ENCODE measurements at places on chromosomes 3 and 15. TPM values are rescaled to one million over a fixed set of nuclear protein-coding genes. Genes with fewer than 3 reads are reported as not detected.
A peak's percentile ranks its signal among the peaks of the same experiment; 100 is the strongest.

DNA sequence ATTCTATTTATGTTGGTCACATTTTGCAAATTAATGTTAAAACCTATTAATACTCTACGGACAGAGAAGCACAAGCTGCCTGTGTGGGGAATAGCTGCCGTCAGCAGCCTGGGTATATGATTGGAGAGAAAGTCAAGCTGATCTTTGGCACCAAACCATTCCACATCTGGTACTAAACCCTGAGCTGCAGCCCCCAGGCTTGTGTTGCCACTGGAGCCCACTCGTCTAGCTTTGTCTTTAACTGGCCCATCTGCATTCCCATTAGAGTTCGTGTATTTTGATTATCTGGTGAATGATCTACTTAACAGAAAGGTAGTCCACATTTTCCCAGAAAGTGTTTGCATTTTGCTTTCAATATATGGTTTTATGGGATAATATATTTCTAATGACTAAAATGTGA lies 5.4 kb downstream of the NDUFB4 start:
- H3K27ac ChIP-seq = no peak overlapping the region
- no peak for DNase-seq
- no peaks in the 10 kb centered on the region for H3K36me3 ChIP-seq
- peaks cover 36% of the 10 kb centered on the region for H3K4me1 ChIP-seq
- no peak overlapping the region for H3K4me3 ChIP-seq

GRCh38 chr15:83210619-83211018 lies 3.0 kb upstream of the HDGFL3 start:
- H3K4me3 ChIP-seq = no peak overlapping the region
- peaks cover 12% of the 10 kb centered on the region for H3K27me3 ChIP-seq
- no peak overlapping the region for H3K27ac ChIP-seq

- no peaks in the 10 kb centered on the region for H3K27me3 ChIP-seq
- H3K4me1 ChIP-seq = no peaks in the 10 kb centered on the region
- no peaks in the 10 kb centered on the region for H3K36me3 ChIP-seq
- H3K27ac ChIP-seq = no peak overlapping the region
- no peak for DNase-seq
- no peak overlapping the region for H3K4me3 ChIP-seq
Observed at GRCh38 chr15:51168700-51169099, 74.0 kb upstream of the TNFAIP8L3 start.

GRCh38 chr3:42022355-42022754 lies 60.5 kb upstream of the ULK4 start:
- H3K27me3 ChIP-seq = no peaks in the 10 kb centered on the region
- peak overlapping the region; percentile 57 for H3K27ac ChIP-seq
- no peaks in the 10 kb centered on the region for H3K36me3 ChIP-seq
- H3K4me3 ChIP-seq = no peak overlapping the region
- no peak for DNase-seq

GRCh38 chr15:88748081-88748480 lies 55.2 kb upstream of the ACAN start:
- H3K36me3 ChIP-seq = no peaks in the 10 kb centered on the region
- no peak for DNase-seq
- H3K27me3 ChIP-seq = peaks cover 4% of the 10 kb centered on the region
- no peak overlapping the region for H3K4me3 ChIP-seq

DNA sequence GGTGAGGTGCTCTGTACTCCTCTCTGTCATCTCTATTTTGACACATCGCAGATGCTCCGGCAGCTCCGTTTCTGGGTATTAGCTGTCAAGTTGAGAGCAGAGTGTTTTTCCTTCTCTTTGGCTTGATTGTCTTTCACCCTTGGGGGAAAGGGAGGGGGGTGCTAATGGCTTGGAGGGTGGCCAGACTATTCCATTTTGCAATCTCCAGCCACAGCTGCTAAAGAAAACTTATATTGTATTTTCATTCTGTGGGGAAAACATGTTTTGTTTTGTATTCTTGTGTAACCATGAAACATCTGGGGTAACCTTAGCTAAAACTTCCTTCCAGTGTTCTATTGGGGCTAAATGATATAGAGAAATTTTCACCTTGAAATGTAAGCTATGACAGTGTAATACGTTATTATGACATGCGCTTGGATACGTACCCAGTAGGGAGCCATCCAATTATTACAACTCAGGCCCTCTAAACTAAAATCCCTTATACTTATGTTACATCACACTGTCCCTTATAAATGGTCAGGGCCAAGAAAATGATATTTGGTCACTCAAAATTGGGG lies 14.0 kb upstream of the LARP6 start:
- no peak overlapping the region for H3K4me3 ChIP-seq
- no peaks in the 10 kb centered on the region for H3K27me3 ChIP-seq
- DNase-seq = no peak
- no peaks in the 10 kb centered on the region for H3K4me1 ChIP-seq
- no peaks in the 10 kb centered on the region for H3K36me3 ChIP-seq

DNA sequence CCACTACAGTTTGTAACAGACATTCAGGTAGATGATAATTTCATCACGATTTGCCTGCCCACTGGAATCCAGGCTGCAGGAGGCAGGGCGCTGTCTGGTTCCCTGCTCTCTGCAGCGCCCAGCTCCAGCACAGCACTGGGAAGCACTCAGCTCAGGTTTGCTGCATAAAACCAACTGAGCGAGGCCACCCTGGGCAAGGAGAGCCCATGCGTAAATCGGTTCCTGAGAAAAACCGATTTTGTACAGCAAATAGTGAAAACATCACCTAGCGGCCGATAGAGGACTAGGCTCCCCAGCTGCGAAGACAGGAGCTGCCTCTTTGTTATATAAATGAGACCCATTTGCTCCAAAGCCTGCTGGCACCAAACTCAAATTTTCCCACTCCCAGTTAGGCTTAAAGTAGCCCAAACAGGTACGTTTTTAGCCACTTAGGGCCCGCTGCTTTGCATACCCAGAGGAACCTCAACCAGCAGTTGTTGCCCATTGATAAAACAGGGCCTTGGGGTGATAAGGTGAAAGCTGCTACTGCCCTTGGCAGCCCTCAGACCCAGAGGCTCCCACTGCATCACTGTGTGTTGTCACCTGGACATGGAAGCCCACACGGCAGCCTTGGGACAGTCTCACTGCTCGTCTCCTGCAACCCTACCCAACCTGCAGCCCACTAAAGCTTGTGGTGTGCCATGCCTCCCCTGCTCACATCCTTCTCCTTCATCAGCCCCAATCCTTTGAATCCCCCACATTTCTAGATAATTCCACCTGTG lies 47.5 kb downstream of the ALDH1L1 start:
- peaks cover 2% of the 10 kb centered on the region for H3K4me1 ChIP-seq
- peak; percentile 2 for DNase-seq
- no peak overlapping the region for H3K27ac ChIP-seq
- no peaks in the 10 kb centered on the region for H3K36me3 ChIP-seq
- no peak overlapping the region for H3K4me3 ChIP-seq
- no peaks in the 10 kb centered on the region for H3K27me3 ChIP-seq

GRCh38 chr3:172808969-172809546 lies 58.5 kb downstream of the ECT2 start:
- no peak overlapping the region for H3K4me3 ChIP-seq
- H3K27me3 ChIP-seq = no peaks in the 10 kb centered on the region
- H3K27ac ChIP-seq = no peak overlapping the region
- DNase-seq = no peak
- no peaks in the 10 kb centered on the region for H3K36me3 ChIP-seq

GRCh38 chr3:54014067-54014466 lies 108.3 kb upstream of the CACNA2D3 start:
- DNase-seq = no peak
- no peaks in the 10 kb centered on the region for H3K27me3 ChIP-seq
- H3K4me3 ChIP-seq = no peak overlapping the region
- H3K4me1 ChIP-seq = no peaks in the 10 kb centered on the region

DNA sequence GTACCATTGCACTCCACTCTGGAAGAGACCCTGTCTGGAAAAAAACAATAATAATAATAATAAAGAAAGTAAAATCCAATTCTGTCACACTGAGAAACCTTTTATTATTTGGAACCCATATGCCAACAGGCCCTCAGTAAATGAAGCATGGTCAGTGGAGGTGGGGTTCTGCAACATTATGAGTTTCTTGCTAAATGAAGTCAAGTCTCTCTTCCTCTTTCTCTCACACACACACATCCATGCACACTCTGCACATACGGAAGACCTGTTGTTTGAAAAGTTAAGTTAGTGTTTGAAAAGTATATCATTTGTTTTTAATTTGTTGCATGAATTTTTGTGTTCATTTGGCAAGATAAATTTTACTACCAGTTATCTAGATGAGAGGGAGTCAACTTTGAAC lies 27.8 kb downstream of the GAP43 start:
- DNase-seq = no peak
- no peaks in the 10 kb centered on the region for H3K27me3 ChIP-seq
- H3K27ac ChIP-seq = no peak overlapping the region
- no peaks in the 10 kb centered on the region for H3K4me1 ChIP-seq

DNA sequence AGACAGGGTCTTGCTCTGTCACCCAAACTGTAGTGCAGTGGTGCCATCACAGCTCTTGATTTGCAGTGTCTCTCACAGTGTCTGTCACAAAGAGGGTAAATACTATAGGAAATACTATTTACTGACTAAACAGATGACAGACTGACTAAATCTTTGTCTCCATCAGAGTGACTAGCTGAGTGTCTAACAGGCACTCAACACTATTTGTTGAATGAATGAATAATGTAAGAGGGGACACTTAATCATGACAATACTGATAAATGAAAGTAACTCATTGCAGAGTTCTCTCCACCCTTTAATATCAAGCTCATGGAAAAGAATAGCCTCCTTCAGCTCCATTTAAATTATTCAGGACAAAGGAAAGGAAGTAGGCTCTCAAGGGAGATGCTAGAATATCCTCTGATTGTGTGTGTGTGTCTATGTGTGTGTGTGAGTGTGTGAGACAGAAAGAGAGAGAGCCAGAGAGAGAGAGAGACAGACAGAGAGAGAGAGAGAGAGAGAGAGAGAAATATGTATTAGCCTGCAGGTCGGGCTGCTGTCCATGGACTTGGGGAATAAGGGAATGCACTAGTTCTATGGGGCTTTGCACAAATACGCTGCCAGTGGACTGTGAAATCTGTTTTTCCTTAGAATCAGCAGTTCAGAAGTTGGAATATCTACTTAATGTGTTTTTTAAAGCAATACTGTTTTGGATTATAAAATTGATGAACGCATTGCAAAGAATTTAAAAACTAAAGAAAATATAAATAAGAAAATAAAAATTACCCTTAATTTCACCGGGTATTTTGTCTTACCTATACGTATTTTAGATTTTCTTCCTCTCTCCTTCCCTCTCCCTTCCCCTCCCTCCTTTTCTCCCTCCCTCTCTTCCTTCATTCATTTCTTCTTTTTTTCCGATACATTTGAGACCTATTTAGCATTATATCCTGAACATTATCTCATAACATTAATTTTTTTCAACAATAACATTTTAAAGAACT lies 132.9 kb upstream of the LRIG1 start:
- H3K4me3 ChIP-seq = no peak overlapping the region
- DNase-seq = no peak
- H3K27ac ChIP-seq = no peak overlapping the region
- no peaks in the 10 kb centered on the region for H3K27me3 ChIP-seq
- no peaks in the 10 kb centered on the region for H3K4me1 ChIP-seq

DNA sequence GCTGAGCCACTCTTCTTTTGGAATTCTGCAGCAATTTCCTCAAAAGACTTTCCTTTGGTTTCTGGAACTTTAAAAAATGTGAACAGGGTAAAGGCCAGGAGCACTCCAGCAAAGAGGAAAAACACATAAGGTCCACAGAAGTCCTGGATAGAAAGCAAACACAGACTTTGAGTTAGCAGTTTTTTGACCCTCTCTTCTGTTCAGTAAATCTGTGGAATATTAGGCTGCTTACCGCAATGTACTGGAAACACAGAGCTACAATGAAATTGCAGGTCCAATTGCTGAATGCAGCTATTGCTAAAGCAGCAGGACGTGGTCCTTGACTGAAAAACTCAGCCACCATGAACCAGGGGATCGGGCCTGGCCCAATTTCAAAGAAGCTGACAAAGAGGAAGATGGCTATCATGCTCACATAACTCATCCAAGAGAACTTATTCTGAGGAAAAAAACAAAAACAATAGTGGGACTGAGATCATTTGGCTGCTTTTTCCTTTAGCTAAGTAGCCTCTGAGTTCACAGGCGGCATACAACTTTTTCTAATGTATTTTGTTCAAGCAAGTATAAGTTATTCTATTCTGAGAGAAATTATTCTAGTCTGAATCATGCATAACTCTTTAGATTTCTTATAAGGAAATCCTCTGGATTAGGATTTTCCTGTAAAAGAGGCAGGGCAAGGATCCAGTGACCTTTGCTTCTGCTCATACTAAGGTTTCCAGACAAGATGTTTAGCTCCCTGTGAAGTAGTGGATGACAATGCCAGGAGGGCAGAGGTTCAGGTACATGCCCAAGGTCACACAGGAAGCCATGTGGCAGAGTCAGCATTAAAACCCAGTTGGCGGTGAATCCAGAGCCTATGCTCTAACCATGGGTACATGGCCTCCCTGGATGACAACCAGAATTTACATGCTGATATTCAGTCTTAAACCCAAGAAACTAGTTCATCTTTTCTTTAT lies 28.3 kb downstream of the SLC2A2 start:
- no peak overlapping the region for H3K4me3 ChIP-seq
- H3K36me3 ChIP-seq = no peaks in the 10 kb centered on the region
- peak overlapping the region; percentile 6 for H3K27ac ChIP-seq
- H3K4me1 ChIP-seq = no peaks in the 10 kb centered on the region
- H3K27me3 ChIP-seq = no peaks in the 10 kb centered on the region
- peak; percentile 20 for DNase-seq

- no peaks in the 10 kb centered on the region for H3K27me3 ChIP-seq
- no peaks in the 10 kb centered on the region for H3K36me3 ChIP-seq
- H3K4me3 ChIP-seq = no peak overlapping the region
- peaks cover 8% of the 10 kb centered on the region for H3K4me1 ChIP-seq
Observed at GRCh38 chr3:15108082-15108545, 9.2 kb upstream of the RBSN start.

GRCh38 chr3:152260026-152260425 lies 8.7 kb upstream of the MBNL1 start:
- H3K27me3 ChIP-seq = no peaks in the 10 kb centered on the region
- no peak for DNase-seq
- H3K36me3 ChIP-seq = no peaks in the 10 kb centered on the region
- H3K4me3 ChIP-seq = no peak overlapping the region

DNA sequence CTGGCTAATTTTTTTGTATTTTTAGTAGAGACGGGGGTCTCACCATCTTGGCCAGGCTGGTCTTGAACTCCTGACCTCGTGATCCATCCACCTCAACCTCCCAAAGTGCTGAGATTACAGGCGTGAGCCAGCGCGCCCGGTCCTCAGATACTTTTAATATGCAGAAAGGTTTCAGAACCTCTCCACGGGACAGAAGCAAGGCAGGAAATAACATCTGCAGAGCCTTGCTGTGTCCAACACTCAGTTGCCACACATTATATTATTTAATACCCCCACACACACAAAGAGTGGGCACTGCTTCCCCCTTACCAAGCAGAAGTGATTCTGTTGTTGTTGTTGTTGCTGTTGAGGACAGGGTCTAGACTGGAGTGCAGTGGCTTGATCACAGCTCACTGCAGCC lies 28.0 kb downstream of the OSBPL10 start:
- no peaks in the 10 kb centered on the region for H3K27me3 ChIP-seq
- no peak for DNase-seq
- H3K36me3 ChIP-seq = no peaks in the 10 kb centered on the region
- H3K4me1 ChIP-seq = peaks cover 2% of the 10 kb centered on the region
- H3K4me3 ChIP-seq = no peak overlapping the region

GRCh38 chr3:66039590-66039887 lies 821 bp upstream of the MAGI1 start:
- DNase-seq = peak; percentile 35
- H3K27ac ChIP-seq = peak overlapping the region; percentile 95
- H3K27me3 ChIP-seq = no peaks in the 10 kb centered on the region

Gene KCNAB1
- 3.0 TPM for total RNA-seq

Gene EPHA6
- total RNA-seq = 3.8 TPM

Gene CHST2
- total RNA-seq = 1.8 TPM

Gene VIPR1
- total RNA-seq = 250 TPM

Gene DGKG
- 1.00 TPM for total RNA-seq

Gene PGBD4
- total RNA-seq = 2.2 TPM

Gene ITIH1
- total RNA-seq = not detected

Gene PRSS50
- not detected for total RNA-seq

Gene THAP10
- total RNA-seq = 14.9 TPM

Gene RSRC1
- 38.9 TPM for total RNA-seq

Gene SLC12A8
- 10.5 TPM for total RNA-seq
